ENCODE measurements at places on chromosomes 7 and 10.

DNA sequence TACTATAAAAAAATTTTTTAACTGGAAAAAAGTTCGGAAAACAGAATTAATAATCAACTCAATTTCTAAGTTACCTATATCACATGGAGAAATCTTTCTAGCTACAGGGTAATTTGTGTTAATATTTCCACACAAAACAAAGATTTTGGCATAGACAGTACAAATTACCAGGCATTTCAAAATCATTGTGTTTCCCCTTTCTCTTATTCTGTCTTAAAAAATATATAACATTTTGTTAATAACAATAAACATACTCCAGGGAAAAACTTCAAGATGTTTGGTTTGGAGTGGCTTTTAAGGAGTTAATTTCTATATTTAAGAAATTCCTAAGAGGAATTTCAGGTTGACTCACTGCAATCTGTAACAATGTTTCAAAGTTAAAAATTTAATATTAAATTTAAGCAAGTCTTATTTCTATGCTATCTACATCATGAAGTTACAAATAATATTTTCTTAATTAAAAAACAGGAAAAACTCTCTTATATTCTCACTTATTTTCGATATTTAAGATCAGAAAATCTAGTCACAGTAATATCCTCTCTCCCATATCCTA lies 132.6 kb downstream of the NRBF2 start:
- DNase-seq: no peak

GRCh38 chr7:5282543-5283316 lies at the start of gene SLC29A4:
TSS of gene SLC29A4 (plus strand) at chr7:5282943. CDS start at chr7:5287817, 4,874 bp downstream.
- no peak for DNase-seq

- no peak for DNase-seq
Measured at GRCh38 chr7:97454636-97455035, 277.2 kb upstream of the TAC1 start.

DNA sequence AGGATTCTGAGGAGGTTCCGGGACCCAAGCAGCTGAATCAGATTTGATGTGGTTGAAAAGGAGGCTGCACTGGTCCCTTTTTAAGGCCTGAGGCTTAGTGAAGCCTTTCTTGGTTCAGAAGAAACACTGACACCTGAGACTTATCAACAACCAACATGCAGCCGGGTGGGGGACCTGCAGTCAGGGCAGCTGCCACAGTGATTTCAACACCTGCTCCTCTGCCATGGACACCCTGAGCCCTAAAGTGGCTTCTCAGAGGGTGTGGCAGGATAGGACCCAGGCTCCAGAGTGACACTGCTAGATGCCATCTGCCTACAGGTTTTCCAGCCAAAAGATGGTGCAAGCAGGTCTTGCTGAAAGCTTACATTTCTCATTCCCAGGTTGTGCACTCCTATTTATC lies 99.3 kb downstream of the COL13A1 start:
- DNase-seq: no peak

GRCh38 chr10:3828404-3829155 lies 43.6 kb upstream of the KLF6 start:
- no peak for DNase-seq

DNA sequence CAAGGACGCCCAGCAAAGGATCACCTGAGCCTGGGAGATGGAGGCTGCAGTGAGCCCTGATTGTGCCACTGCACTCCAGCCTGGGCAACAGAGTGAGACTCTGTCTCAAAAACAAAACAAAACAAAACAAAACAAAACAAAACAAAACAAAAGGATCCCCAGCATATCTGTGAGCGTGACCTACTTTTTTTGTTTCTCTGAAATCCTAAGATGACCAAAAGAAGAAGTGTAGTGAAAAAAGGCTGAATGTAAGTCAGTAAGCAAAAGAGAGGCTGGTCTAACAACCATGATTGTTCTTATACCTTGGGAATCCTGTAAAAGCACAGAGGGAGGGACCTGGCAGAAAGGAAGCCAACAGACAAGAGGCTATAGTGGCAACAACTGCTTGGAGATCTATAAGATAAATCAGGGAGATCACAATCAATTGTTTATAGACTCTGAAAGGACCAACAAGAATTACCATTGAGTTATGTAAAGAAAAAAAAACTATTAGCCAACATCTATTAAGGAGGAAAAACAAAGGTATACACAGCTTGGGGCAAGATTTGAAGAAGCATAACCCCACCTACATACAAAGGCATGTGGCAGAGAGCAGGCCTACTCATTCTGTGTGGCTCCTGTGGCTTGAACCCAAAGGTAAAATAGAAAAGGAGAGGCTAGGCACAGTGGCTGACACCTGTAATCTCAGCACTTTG lies 255.2 kb upstream of the KLF14 start:
- DNase-seq: no peak

DNA sequence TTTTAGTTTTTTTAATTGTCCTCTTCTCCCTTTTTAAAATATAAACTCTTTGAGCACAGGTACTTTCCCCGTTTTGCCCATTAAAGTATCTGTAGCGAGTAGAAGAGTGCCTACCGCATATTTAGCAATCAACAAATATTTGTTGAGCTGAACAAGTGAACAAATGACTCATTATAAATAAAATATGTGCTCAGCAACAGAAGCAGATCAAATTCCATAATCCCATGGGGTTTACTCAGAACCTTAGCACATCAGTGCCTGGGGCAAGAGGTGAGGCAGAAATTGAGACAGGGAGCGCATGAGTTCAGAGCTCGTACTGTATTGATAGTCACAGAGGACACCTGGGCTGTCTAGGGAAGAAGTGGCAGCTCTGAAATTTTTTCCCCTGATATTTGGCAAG lies 161.0 kb downstream of the SEM1 start:
- DNase-seq: no peak

- DNase-seq: no peak
Measured at GRCh38 chr7:98797150-98797549, 72.7 kb downstream of the TMEM130 start.

GRCh38 chr10:2772135-2772534 lies 295.2 kb upstream of the PFKP start:
- no peak for DNase-seq

DNA sequence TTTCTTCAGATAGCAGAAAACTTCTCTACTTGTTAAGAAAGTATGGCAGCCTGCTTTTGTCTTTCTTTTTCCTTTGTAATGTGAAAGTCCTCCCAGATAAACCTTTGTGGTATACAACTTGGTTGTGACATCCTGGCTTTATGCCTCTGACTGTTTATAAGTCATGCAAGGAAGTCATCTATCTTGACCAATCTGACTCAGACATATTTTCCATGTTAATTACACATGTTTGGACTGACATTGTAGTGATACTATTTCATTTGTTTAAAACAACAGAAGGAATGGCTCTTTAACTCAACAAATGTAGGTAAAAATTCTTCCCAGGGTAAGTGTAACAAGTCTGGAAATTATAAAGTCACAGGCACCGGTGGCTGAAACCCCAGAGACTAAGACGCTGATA lies 341.6 kb upstream of the MEOX2 start:
- no peak for DNase-seq

DNA sequence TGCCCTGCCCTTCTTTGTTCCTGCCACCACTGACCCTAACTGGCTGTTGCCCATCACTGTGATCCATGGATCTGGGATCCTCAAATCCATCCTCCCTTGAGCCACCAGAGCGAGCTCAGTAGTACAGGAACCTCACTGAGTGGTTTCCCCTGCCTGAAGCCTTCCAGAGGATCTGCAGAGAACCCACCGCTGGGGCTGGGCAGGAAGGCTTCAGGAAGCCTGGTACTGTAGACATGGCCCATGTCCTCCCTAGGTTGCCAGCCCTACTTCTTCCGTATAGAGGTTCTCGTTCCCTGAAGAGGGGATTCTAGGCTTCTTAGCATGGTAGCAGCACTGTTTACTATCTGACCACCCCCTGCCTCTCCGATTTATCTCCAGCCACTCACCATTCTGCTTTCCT lies 687.3 kb upstream of the FOXK1 start:
- no peak for DNase-seq

DNA sequence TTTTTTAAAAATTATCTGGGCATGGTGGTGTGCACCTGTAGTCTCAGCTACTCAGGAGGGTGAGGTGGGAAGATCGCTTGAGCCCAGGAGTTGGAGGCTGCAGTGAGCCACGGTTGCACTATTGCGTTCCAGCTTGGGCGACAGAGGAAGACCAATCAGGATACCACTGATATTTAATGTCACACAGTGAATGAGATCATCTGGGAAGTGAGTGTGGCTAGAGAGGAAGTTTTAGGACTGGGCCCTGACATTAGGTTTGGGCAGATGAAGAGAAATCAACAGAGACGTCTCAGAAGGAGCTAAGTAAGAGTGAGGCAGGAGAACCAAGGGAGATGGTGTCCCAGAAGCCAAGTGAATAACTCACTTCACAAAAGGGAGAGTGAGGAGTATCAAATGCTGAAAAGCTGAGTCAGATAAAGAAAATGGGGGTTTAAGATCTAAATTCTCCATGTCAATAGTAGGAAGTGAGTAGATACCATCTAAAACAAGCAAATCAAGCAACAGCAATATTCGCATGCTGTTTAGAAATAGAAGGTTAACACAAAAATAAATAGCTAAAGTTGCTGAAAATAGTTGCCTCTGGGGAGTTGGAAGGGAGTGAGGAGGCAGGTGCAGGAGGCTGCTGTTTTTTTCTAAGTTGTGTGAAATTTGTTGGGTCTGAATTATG lies 11.5 kb downstream of the PILRA start:
- DNase-seq: no peak

- DNase-seq: no peak
Measured at GRCh38 chr7:151484971-151485707, 34.6 kb downstream of the RHEB start.

DNA sequence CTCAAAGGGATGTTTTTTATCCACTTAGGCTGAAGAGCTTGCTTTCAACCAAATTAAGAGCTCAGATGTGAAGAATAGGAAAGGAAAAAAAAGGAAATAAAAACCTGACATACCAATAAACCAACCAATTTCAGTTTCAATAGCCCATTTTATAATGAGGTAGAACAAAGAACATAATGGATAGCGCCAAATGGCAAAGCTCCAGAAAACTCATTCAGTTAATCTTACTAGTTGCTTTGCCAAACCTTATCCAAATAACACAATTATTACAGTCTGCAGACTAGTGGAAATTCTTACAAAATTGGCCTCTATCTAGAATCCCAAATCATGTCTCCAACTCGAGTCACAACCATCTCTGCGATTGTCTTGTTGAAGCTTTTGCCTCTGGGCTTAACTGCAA lies 337.0 kb downstream of the CRPPA start:
- DNase-seq: no peak

- DNase-seq: no peak
Measured at GRCh38 chr7:159070431-159071148, 74.1 kb downstream of the VIPR2 start.

GRCh38 chr10:486206-486605 lies 203.3 kb downstream of the DIP2C start:
- no peak for DNase-seq
